ENCODE measurements at places on chromosomes 7 and 10.

DNA sequence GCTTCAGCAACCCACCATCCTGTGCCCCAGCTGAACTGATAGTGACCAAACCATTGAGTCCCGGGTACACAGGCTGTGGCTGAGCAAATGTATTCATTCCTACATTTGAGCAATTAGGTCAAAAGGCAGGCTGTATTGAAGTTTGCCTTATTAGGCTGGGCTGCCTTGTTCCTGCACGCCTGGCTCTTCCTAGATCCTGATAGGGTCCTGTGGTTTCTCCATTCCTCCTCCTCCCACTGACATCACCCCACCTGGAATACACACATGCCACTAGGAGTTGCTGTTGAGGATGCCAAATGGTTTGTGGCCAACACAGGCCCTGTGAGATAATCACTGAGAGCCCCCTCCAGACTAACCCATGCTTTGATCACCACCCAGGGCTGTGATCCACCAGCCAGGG lies 66.4 kb upstream of the FGFR2 start:
- DNase-seq = no peak

DNA sequence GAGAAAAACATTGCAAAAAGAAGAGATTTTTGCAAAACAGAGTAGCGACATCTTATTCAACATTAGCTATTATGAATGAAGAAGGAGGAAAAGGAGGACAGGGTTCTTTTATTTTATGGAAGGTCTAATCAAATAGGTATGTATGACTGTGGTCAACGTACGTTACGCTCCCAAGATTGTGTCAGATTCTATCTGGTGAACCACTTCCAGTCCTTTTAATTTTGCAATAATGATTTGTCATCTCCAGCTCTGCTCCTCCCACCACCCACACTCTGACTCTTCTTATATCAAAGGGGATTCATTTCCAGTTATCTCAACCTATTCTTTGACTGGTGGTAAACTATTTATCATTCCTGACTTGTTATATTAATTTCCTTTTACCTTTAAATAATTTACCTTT lies 259.9 kb downstream of the CACNA2D1 start:
- DNase-seq = peak; percentile 25

DNA sequence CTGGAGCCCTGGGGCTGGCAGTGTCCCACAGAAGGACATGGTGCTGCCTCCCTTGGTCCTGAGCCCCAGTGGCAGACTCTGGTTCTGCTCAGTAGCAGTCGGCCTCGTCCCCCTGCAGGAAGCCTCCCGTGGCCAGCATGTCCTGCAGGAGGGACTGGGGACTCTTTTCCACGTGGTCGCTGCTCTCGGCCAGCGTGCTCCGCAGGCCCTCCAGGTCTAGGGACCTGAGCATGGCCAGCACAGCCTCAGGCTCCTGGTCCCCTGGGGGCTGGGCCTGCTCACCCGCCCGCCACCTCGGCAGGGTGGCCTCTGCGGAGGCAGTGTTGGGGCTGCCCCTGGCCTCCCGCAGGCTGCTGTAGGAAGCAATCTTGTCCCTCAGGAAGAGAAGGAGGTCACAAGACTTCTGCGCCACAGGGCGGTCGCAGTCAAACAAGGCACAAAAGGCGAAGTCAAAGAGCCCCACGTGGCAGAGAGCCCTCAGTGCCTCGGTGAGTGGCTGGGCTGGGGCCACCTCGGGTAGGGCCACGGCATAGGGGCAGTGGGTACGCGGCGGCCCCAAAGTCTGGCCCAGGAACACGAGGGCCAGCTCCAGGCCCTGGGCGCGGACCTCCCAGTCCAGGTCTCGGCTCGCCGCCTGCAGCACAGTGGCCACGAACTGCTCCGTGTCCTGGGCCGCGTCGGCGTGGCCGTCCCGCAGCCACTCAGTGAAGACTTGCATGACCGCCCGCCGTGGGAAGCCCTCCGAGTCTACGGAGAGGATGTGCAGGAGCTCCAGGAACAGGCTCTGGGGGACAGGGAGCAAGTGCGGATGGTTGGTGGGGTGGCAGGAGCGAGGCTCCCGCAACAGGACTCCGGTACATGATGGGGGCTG lies 17.1 kb downstream of the BRAT1 start:
- peak; percentile 3 for DNase-seq

DNA sequence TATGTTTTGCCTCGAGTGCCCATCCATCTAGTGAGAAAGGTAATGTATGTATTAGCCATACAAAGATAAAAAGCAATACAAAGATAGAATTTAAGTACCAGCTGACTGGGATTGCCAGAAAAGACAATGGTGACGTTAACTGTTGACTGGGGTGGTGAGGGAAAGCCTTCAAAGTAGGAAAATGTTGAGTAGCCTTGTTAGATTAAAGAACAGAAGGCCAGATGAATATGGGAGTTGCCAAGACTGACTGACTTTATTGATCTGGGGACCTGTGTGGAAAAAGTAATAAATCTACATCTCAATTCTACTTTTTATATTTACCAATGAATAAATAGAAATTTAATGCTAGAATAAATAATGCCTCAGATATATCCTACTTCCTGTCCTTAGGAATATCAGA lies 97.7 kb downstream of the TFEC start:
- DNase-seq = no peak

DNA sequence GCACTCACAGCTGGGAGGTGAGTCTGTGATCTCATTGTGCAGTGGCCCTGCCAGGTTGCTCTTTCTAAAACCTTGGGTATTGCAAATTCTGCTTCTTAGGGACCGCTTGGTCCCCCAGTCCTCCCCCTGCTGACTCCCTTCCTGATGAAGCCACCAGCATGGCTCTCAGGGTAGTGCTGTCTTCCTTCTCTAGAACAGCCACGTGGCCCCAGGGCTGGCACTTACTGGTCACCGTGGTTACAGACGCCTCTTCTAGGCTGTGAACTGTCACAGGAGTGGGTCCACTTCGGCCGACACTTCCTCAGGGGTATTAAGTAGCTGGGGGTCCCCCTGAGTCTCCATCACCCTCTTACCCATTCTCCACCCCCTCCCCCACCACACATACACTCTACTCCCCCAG lies 2.7 kb upstream of the HTRA1 start:
- no peak for DNase-seq

GRCh38 chr10:8051109-8051821 lies 3.2 kb upstream of the GATA3 start:
- no peak for DNase-seq

DNA sequence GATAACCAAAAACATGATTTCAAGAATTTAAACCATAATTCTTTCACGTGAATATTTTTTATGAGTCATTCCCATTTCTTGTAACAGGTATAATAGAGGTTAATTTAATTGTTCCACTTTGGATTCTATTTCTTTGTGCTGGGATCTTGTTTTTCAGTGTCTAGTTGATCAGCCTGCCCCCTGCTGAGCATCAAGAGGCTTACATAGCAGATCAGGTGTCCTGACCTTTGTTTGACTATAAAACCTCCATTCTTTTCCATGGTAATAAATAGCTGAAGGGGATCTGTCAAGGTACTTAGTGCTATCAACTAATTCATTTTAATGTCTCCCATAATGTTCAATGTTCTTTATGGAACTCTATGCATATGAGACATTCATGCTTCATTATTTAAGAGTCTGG lies 4.9 kb downstream of the COL17A1 start:
- no peak for DNase-seq

DNA sequence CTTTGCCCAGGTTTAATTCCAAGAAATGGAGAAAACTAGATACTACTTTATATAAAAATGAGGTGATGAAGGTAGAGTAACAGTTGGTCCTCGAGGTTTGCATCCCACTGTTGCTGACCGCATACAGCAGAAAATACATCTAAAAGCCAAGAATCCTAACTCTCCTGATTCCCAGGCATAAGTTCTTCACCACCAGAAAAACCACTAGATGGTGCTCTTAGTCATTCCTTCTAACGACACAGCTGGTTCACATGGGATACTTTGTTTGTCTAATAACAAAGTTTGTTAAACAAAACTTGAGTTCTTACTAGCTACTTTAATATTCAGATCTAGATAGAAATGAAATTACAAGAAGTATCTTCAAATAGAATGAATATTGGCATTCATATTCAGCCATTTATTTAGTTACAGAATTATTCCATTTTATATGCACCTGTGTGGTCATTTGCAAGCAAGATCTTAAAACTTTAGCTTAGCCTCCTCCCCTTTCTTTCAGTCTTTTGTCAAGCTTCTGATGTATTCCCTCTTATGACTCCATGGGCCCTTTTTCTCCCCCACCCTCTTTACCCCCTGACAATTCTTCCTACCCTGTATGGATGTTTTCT lies 54.1 kb upstream of the CYP26C1 start:
- DNase-seq = peak; percentile 62

DNA sequence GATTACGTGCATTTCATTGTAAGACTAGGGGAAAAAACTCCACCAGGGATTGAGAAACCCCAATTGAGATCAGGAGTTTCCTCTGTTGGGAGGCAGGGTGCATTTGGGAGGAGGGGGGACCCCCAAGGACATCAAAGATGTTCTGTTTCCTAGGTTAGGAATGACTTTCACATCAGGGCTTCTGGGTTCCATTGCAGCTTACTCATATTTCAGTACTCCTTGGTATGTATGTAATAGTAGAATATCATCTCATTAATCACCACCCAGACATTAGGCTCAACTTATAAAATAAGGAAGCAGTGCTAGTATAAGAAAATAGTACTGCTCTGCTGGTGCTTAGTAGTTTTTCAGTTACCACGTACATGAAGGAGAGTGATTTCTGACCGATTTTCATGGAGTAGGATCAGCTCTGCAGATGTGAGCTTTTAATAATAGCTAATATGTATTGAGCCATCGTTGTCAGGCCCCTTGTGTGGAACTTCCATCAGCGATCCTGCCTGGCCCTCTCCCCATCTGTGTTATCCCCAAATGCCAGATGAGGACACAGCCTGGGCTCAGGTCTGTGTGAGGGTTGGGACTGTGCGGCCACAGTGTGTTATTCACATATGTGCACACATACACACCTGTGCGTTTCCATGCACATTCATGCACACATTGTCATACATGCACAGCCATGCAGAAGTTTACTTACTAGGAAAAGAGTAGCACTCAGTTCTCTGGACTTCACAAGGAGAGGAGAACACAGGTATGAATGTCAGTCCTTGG lies 23.5 kb downstream of the UPP1 start:
- peak; percentile 46 for DNase-seq

DNA sequence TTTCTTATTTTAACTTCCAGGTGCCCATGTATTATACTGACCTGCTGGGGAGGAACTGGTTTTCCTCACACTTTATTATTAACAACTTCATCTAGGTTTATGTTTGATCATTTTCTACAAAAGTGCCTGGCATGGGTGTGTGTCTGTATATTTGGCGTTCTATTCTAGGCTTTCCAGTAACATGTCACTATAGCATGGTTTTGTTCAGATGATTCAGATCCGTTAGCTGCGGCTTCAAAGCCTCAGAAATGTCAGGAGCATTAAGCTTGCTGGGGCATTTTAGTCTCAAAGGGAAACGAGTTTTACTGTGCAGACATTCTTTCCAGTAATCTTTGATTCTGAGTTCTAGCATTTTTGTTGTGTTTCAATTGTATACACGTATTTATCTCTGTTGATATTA lies 2.3 kb downstream of the INPP5A start:
- peak; percentile 63 for DNase-seq
